ENCODE measurements at places on chromosomes 2 and 18.

DNA sequence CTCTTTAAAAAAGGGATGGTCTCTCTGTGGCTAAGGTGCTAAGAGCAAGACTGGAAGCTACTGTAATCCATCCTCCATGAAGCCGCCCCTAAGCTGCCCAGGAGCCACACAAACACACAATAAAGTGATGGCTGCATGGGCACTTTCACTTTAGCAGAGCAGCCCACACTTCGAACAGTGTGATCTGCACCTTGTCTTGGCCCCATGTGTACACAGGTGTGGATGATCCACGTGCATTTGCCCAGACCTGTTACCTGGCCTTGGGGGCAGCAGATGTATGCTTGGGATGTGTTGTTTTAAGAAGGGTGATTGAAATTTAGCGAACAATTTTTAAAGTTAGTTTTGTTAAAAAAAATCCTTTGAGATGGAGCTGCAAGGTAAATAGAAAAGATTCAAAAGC is 39.9 kb downstream of the TMEM178A start:
- DNase-seq = no peak

GRCh38 chr2:239910851-239911640 is 114.1 kb downstream of the NDUFA10 start:
- no peak for DNase-seq

DNA sequence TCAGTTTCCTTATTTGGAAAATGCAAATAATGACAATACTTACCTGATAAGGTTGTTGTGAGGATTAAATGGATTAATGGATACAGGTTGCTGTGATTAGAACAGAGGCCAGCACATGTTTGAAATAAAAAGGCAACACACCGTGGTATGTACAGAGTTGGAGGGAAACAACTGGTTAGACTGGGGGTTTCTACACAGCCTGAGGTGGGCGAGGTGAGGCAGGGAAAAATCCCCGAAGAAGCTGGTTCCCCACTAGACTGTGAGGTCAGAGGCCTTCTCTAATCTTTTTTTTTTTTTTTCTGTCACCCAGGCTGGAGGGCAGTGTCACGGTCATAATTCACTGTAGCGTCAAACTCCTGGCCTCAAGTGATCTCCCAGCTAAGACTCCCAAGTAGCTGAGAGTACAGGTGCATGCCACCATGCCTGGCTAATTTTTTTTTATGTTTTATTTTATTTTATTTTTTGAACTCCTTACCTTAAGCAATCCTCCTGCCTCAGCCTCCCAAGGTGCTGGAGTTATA is 1.2 kb upstream of the E2F6 start:
- DNase-seq = no peak

GRCh38 chr18:57841568-57841967 is 38.5 kb upstream of the ATP8B1 start:
- DNase-seq = no peak

DNA sequence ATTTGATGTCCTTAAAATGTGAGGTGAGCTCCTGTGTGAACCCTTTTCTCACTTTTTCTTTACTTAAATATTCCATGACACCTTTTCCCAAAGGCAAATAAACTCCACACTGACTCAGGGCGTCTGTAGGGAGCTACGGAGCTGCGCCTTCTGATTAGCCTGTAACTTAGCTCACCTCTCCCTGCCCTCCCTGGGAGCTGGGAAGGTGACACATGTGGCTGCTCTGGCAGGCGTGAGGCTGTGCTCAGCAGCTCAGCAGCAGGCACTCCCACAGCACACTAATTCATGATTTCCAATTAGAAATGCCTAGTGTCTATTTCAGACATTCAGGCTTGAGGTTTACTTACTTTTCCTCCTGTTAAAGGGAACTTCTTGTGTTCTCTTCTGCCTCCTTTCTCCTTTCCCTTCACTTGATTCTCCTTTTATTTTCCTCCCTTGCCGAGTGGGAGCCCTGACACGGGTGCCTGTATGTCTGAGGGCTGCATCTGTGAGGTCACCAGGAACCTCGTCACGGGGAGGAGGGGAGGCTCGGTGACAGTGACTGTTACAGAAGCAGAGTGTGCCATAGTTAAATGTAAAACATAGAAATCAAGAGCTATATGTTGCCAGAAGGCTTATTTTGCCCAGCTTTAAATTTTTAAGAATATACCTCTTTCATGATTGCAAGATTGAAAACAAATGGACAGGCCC is 437.1 kb downstream of the DCDC2C start:
- peak; percentile 41 for DNase-seq

- DNase-seq = no peak
These were observed 126.3 kb downstream of the IRS1 start for GRCh38 chr2:226673314-226673723.

GRCh38 chr2:176455816-176456291 is 186.6 kb downstream of the MTX2 start:
- DNase-seq = no peak

DNA sequence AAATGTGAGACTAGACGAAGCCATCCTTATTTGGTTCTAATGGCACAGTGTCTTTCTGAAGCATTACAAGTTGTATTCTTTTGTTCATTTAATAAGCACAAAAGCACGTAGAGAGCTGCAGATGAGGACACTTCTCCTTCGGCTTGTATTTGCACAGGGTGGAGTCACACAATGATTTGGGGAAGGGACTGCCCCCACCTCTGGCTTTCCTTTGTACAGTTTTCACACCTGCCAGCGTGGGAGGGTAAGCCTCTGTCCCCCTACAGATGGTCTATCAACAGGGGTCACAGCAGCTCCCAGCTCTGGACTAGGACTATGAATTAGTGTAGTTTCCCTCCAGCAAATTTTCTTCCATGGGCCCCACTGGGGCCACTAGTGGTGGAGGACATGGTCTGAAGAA is 108.2 kb upstream of the KLHL14 start:
- DNase-seq = no peak

- no peak for DNase-seq
These were observed 27.5 kb downstream of the TGFA start for GRCh38 chr2:70526126-70526525.

GRCh38 chr18:49098386-49098785 is 147.6 kb upstream of the SMAD7 start:
- peak; percentile 55 for DNase-seq

- DNase-seq = no peak
These were observed 62.5 kb upstream of the HPCAL1 start for GRCh38 chr2:10240161-10240681.

- no peak for DNase-seq
These were observed 26.8 kb downstream of the MOGAT1 start for GRCh38 chr2:222698276-222698675.

DNA sequence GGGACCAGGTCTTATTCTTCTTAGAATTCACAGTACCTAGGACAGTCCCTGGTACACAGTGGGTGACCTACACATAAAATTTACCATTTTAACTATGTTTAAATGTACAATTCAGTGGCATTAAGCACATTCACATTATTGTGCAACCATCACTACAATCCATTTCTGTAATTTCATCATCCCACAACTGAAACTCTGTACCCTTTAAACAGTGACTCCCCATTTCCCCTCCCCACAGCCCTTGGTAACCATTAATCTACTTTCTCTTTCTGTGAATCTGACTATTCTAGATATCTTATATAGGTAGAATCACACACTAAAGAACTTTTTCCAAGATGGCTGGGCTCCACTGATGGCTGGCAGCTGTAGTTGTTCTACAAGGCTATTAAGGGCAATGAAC is 41.6 kb downstream of the GFPT1 start:
- DNase-seq = no peak

- DNase-seq = peak; percentile 27
These were observed 118.2 kb upstream of the IL1R2 start for GRCh38 chr2:101873543-101873942.

GRCh38 chr2:10036095-10036884 is 7.1 kb upstream of the KLF11 start:
- DNase-seq = peak; percentile 89

DNA sequence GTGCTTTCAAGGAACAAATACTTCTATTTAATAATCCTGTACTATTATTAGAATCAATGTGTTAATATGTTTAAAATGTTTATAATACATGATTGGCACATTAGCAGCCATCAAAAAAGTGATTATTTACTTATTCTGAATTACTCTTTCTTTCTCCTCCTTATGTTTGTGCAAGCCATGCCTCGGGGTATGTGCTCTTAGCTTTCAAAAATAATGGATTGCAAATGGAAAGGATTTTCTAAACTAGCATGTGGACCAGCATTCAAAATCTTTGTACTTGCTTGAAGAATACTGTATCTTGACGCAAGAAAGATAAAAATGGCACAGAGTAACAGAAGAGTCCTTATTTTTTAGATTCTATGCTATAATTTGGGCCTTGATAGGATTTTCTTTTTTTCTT is 156.5 kb downstream of the CDH7 start:
- no peak for DNase-seq

- DNase-seq = no peak
These were observed 20.8 kb downstream of the SP140L start for GRCh38 chr2:230347659-230348305.

DNA sequence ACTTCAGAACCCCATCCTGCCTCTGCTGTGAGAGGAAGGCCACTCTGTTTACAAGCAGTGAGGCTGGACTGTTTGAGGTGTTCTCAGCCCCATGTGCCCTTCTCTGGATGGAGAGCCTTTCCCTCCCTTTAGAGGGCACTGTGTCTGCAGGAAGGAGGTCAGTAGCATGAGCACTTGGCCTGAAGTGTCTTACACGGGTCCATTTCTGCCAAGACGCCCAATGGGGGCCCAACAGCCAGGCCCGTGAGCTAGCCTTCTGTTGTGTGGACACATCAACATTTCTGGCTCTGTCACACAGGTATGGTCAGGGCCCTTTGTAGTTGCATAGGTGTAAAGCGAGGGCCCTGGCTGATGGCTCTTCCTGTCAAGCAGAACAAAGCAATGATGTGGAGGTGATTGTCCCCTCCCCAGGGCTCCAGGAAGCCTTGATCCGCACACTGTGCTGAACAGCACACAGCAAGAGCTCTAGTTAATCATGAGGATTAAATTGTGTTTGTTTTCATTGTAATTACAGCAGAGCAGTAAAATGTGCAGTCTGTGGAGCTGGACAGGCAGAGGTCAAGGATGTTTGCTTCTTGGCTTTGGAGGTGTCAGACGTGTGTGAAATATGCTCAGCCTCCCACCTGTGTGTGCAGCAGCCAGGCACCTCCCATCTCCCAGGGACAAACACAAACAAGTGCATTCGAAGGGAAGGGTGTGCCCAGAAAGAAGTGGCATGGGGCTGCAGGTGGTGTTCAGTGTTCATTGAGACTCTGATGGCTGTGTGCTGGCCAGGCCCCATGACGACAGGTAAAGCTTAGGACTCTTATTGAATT is 132.1 kb downstream of the SH3RF3 start:
- no peak for DNase-seq

DNA sequence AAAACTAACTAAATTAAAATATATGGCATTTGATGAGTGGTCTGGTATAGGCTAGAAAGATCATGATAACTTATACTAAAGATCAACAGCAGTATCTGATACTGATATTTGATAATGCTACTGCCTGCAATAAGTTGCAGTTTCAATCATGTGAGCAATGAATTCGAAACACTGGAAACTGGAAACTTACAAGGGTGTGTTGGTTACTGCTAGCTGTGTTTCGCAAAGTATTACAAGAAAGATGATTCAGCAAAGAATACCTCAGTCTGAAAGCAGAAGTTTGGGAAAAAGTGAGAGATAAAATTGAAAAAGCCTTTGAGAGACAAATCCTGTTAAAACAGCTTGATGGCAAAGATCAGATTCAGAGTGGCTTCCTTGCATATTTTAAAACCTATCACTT is 294.5 kb downstream of the CCDC178 start:
- DNase-seq = no peak

GRCh38 chr2:99961196-99961913 is 181.0 kb downstream of the AFF3 start:
- DNase-seq = no peak

DNA sequence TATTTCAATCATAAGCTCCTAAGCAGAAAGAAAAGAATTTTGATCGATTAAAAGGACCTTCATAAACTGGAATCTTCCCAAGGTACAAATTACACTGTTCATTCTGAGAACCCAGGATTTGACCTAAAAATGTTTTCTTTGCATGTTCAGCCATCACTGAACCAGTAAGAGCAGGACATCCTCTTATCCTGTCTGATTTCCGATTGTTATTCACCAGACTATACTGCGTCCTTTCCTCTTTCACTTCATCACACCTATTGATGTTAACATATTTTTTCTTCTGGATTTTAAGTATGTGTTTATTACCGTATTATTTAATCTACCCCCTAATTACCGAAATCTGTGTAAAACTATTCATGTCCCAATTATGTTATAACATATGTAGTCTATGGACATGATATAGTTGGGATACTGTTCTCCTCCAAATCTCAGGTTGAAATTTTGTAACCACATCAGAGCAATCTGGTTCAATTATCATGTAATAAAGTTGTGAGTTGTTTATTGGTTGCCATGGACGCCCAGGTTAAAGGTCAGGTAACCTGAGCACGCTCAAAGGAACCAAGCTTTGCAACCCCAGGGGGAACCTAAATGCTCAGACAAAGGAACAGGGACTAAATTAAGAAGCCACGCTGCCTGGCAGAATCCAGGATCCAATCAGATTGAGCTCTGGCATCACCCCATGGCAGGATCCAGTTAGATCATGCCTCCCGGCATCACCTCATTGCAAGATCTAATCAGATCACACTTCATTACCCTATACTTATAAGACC is 11.6 kb upstream of the TBC1D8 start:
- no peak for DNase-seq

- peak; percentile 23 for DNase-seq
These were observed 6.4 kb upstream of the PTPN4 start for GRCh38 chr2:119753041-119753929.

DNA sequence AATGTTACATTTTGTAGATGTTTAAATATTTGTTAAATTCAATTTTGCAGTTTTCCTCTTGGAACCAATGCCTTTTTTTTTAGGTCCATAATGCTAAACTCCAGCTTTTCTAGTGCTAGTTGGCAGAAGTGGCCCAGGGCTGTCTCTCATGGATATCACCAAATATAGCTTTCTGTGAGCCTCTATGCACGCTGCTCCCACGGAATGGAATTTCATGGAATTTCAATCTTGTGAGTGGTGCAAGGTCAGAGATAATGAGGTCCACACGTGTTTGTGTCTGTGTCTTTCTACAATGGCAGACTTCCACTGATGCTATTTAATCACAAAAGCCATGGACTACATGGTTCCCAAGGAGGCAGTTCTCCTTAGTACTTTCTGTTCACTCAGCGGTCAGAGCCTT is 191.5 kb upstream of the PARD3B start:
- no peak for DNase-seq

DNA sequence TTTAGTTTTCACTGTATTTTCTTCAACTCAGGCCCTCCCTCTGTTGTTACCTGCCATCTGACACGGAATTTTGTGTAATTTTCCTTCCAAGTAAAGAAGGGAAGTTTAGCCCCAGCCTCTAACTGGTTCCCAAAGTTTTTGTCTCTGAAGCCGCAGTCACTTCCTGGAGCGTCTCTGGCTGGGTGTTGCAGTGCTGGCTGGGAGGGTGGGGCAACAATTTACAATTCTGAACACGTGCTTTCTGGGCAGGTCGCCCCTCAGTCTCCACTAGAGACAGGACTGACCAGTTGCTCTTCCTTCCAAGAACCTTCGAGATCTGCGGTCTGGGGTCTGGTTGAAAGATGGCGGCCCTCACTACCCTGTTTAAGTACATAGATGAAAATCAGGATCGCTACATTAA is 3.5 kb downstream of the CNDP2 start:
- DNase-seq = peak; percentile 59

GRCh38 chr2:229818230-229818629 is 103.6 kb downstream of the TRIP12 start:
- no peak for DNase-seq

- DNase-seq = no peak
These were observed 63.5 kb downstream of the DNER start for GRCh38 chr2:229650901-229651300.
